ENCODE measurements at places on chromosomes 6 and 20.

GRCh38 chr6:99879431-99879830, 114.6 kb downstream of the MCHR2 start:
- no peak for DNase-seq

DNA sequence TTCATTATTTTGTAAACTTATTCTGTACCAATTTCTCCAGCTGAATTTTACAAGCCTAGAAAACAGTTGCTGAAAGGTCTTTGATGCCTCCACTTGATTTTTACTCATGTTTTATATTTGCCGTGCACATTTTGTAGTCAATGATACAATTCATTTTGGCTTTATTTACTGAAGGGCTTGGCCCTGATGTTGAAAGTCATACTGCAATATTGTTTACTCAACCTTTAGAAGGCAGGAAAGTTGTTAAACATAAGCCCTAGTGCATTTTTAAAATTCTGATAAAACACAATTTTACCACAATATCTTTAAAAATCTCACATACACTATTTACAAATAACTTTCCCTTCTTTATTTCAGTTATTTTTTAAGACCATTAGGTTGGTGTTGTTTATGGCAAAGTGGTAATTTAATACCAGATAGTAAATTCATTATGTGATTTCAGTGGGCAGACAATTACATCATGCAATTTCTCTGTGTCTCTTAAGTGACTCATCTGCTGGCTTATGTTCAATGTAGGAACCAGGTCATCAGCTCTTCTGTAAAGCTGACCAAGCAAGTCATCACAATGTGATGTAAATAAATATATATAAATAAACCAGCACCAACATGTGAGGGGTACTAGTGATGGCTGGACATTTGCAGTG, 121.1 kb upstream of the SLC35B3 start:
- no peak for DNase-seq

DNA sequence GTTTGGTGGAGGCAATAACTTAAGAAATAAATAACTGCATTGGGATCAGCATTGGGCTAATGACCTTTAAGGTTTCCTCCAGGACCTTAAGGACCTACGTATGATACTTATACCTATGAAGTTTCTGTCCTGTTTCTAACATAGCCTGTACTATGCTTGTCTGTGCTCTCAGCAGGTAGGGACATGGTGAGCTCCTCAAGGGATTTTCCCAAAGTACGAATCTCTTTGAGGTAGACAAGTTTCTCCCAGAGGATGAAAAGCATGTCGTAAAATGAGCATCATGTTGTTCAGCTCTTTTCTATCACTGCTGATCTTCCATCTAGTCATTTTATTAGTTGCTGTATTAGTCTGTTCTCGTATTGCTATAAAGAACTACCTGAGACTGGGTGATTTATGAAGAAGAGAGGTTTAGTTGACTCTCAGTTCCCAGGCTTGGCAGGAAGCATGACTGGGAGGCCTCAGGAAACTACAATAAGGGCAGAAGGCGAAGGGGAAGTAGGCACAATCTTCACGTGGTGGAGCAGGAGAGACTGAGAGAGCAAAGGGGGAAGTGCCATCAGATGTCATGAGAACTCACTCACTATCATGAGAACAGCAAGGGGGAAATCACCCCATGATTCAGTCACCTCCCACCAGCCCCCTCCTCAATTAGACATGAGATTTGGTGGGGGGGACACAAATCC, 77.8 kb upstream of the TGM3 start:
- no peak for DNase-seq

DNA sequence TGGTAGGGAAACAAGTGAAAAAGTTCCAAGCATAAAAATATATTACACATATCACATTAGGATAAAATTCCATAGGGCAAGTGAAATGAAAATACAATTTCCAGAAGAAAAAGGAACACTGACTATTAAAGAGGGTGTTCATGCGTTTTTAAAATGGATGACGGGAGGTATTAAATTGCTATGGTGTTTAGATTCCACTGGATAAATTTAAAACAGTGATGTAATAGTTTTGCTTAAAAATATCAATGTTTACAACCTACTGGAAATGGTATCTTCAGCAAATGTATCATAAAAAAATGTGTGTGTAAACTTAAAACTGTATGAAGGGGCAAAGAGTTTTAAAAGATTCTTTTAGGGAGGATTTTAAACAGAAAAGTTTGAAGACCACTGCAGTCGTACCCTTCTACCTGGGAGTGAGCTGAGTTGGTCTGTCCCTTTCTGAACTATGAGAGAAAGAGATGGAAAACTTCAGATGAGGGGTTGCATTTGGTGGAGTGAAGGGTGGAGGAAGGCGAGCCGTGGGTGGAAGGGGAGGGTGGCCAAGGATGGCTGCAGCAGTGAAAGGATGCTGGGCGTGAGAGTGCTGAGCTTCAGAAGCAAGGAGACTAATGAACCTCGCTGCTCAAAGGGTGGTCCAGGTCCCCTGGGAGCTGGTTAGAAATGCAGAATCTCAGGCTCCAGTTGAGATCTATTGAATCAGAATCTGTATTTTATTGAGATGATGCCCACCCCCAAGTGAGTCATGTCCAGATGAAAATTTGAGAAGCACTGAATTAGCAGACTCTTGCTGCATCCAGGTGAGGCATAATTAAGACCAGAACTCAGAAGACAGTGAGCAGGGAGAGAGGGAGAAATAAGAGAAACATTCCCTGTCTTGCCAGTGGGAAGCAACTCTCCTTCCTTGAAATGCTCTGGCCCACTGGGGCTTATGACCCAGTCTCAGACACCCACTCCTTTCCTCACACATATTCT, 54.5 kb upstream of the MRPS10 start:
- no peak for DNase-seq

GRCh38 chr6:105607636-105608621, 205.0 kb upstream of the PREP start:
- DNase-seq: no peak

DNA sequence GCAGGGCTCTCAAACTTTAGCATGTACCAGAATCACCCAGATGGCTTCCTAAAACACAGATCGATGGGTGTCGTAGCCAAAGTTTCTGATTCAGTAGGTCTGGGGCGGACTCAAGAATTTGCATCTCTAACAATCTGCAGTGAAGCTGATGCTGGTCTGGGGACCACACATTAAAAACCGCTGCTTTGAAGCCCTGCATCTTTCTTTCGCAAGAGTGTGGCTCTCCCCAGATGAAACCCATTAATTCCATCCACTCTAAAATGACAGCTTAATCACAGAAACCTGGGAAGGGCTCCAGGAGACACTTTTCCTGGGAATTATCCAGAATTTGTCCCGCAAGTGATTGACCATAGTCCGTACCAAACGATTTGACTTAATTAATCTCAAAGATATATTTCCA, 319.8 kb upstream of the PLCB4 start:
- no peak for DNase-seq

DNA sequence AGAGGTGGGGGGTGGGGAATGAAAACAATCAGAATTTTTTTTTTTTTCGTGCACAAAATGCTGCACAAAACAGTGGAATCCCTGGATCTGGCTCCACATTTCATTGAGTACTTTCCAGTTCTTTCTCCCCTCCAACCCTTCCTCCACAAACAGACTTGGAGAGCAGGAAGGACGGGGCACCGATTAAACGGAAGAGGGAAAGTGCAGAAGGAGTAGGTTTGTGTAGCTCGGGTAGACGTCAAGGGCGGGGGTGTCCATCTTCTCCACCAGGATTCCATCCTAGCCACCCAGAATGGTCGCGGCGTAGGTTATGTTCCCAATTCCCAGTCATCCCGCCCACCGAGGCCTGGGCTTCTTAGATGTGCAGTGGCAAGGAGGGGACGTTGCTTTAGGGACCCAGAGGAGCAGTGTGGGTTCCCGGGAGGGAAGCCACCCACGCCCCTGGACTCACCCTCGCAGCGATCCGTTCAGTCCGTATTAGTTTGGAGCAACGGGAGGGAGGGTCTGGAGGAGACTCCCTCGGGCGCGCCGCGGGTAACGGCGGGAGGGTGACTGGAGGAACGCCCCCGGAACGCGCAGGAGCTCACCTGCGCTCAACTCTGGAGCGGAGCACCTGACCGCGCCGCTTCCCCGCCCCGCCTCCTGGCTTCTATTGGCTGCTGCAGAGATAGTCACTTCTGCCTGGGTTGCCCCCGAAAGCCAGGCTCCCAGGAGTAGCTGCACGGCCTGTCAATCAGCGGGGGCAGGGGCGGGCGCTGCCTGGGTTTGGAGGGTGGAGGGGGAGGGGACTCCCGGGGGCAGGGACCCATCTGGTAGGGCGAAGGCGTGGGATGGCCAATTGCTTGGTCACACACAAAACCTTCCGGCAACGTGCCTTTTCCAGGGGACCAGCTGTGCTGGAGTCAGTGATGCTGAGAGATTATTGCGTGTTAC, at the start of gene ENPP5:
Gene ENPP5, minus strand, starts transcription at position 624 of the 933 bp plus-strand sequence. CDS start 2,718 bp downstream, outside the sequence.
- no peak for DNase-seq

DNA sequence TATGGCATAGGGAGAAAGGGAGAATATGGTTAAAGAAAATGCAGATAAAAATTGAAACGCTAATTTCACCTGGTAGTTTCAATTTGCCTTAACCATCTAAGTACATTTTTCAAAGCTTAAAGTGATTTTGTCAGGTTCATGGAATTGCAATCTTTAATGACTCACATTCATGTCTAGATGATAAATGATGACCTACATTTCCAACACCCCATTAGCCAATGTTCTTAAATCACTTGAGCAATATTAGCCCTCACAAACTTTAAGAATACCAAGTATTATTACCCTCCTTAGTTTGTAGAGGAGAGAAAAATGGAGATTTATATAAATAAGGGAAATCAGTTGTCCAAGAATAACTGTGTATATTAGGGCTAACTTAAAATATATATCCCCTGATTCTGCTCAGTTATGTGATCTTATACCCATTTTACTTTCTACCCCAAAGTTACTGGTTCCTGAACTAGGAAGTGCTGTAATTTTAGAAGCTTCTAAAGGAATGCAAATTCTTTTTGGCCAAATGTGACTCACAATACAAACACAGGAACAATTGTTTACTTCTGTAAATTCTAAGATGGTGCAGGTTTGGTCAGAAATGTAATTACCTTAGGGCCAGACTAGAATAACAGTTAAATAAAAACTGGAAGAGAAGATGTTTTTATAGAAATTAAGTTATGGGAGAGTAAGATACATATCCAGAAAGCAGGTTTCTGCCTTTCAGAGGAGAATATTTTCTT, 34.5 kb downstream of the TPBG start:
- DNase-seq: no peak

GRCh38 chr6:31609519-31610406, 5.3 kb upstream of the AIF1 start:
- DNase-seq: no peak

GRCh38 chr6:47290124-47290834, 19.4 kb downstream of the TNFRSF21 start:
- no peak for DNase-seq

DNA sequence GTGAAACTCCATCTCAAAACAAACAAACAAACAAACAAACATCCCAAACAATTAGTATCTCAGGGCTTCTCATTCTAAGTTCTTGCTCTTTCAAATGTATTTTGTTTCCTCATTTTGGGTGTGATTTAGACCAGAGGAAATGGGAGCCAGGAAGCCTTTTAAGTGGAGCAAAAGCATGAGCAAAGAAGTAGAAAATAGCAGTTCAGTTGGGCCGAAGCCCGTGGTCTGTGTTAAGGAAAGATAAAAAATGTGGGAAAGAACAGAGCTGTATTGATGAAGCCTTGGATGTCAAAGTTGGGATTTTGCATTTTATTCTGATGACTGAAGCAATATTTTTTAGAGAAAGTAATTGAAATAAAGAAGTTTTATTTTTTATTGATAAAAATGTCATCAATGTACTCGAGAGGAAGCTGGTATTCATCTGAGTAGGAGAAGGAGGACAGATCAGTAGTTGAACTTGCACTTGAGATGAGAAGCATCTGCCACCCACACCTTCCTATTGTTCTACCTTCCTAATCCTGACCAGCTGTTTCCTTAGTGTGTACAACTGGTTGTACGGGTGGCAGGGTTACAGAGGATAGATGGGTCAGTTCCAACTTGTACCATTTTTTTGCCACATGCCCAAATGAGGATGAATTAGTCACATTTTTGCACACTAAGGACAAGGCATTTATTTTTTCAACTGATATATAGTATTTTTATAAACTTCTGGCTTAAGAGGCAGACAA, 56.1 kb downstream of the KIAA0408 start:
- no peak for DNase-seq

All from T-helper 22 cell (primary cell).